HTR-8/SVneo (cell line): ENCODE measurements at places on chromosomes 6 and 20.

- DNase-seq, result no peak
Measured at GRCh38 chr6:139418481-139419132, 44.2 kb upstream of the CITED2 start.

DNA sequence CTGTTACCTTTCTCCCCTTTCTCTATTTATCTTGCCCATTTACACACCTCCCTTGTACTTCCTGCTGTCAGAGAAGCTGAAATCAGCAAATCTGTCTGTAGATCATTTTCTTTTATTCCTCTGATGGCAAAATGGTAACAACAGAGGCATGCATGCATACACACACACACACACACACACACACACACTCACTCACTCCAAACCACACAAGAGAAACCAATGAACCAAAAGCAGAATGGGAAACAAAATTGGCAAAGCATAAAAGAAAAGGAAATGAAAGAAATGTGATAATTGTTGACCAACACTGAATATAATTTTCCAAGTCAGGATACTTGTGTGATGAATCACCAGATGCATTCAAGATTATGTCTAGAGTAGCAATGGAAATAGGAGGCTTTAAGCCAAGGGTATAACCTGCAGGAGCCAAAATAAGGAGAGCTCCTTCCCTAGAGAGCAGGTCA is 172.4 kb downstream of the PLCB4 start:
- peak; percentile 27 for DNase-seq

- no peak for DNase-seq
Measured at GRCh38 chr6:53518862-53519261, 26.0 kb downstream of the GCLC start.

DNA sequence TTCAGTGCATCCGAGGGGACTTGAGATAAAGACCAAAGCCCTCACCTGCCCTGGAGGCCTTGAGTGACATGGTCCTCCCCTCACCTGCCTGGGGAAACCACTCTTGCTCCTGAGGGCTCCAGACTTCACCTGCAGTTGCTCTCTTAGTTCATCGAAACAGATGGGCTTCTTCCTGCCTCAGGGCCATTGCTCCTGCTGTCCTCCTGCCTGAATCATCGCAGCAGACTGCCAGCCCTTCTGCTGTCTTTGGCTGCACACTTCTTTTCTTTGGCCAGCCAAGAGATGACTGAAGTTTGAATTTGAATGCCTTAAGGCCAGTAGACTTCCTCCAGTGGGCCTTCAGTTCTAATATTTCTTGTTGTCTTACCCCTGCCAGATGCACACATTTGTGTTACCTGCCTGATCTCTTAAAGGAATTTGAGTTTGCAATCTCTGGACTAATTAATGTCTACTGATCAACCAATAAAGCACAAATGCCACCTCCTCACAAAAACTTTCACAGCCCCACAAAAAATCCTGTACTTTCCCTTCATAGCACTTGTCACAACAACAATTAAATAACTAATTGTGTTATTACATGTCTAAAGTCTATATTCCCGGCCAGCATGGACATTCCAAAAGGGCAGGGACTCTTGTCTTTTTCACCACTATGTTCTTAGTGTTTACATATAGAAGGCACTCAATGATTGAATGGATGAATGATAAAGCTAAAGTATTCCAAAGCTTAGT is 56.7 kb upstream of the SGK1 start:
- no peak for DNase-seq

DNA sequence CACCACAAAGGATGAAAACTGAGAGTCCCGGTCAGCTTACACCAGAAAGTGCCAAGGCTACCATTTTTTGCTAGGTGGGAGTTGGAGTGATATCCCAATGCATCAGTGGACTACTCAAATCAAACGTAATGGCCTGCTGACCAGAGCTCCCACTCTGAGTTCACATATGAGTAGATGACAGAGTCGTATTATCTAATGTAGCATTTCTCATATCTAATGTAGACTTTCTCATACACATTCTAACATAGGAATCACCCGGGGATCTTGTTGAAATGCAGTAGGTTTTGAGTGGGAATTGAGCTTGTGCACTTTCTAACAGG is 38.4 kb upstream of the FUCA2 start:
- DNase-seq, result no peak

GRCh38 chr20:34363465-34364222 is 571 bp downstream of the ITCH start:
- DNase-seq, result peak; percentile 24

- DNase-seq, result no peak
Measured at GRCh38 chr6:11938285-11938890, 73.7 kb upstream of the HIVEP1 start.

DNA sequence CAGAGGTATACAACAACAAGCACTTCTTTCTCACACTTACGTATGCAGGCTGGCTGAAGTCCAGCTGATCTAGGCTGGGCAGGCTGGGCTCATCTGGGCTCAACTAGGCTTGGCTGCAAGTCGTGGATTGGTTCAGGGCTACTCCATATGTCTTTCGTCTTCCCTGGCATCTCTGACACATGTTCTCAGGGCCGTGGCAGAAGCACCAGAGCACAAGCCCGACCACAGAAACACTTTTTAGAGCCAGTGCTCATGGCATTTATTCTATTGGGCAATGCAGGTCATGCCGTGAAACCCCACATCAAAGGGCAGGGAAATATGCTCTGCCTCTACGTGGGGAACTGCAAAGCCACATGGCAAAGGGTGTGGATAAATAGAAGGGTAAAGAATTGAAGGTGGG is 93.8 kb downstream of the RIN2 start:
- no peak for DNase-seq

DNA sequence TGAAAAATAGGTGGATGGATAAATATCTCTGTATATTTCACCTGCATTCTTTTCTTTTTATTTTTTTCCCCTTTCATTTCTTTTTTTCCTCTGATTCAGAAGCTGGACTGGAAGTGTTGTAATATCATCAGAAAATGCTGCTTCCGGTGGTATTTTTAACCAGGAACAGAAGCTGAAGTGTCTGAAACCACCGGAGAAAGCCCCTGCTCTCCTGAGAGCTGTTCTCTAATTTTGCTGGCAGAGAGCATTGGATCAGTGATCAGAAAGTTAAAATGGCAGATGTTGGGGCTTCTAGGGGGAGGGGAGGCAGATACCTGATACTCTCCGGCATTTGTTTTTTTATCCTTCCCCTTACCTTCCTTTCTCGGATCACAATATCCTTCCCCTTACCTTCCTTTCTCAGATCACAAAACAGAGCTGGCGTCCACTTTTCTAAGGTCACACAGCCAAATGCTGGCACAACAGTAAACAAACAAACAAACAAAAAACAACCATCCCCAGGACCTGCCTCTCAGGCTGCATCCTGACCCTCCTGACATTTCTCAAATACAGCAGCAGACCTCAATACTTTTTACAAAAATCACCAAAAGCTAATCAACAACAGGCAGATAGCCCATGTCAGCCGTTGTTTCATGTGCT is 143.2 kb upstream of the ZNF217 start:
- no peak for DNase-seq

DNA sequence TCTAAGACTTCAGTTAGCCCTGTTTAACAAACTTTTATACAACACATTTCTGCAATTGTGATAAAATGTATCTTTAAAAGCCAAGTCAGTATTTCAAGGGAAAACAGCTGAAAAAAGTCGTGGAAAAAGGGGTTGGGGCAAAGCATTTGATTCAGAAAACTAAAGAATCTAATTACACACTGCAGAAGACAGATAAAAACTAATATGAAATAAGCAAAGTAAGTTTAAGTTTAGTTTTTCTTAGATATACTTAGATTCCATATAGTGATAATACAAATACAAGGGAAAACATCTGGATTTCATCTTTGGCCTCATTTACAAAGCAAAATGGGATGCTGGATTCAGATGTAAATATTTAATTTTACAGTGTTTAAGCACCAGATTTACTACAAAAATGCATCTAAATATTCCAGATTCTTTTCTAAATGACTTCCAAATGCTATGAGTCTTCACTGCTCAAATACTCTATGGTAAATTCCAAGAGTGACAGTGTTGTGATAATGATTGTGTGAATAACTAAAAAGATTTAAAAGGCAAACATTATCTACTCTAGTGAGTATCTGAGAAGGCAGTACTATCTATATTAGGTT is 1.5 kb upstream of the ADNP start:
- DNase-seq, result no peak

DNA sequence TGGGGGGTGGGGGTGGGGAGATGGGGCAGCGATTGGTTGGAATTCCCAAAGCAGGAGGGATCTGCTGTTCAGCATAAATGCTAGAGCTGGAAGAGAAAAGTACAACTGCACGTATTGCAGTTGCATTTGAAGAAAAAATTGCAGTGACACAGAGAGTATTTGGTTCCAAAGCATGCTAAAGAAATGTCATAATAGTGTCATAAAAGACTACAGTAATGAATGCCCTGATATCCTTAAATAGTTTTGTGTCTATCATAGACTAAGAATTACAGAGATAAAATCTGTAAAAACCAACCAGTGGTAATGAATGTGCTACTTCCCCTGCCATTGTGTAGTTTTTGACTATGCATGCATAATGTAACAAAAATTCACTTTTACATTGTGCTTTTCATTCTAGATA is 693.6 kb upstream of the SLC35B3 start:
- DNase-seq, result no peak

GRCh38 chr6:82111818-82112217 is 135.7 kb downstream of the IBTK start:
- DNase-seq, result no peak

DNA sequence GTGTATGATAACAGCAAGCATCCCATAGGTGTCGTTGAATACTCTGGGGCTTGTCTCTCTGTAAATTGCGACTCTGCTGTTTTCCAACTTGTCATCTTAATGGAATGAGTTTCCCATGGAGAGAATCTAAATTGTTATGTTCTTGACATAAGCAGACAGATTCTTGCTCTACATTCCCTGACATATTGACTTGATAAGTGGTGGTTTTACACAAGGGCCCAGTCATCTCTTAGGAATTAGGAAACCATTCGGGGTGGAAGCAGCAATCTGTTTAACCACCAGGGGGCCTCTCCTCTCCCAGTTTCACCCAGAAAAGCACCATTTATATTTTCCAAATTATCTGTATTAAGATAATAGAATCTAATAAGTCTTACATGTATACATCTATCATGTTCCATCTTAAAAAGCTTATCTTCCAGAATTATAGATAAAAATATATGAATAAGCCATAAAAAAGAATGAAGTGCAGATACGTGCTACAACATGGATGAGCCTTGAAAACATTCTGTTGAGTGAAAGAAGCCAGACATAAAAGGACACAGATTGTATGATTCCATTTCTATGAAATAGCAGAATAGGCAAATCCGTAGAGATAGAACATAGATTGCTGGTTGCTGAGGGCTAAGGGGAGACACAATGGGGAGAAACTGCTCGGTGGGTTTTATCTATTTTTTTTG is 23.1 kb upstream of the MROH8 start:
- DNase-seq, result peak; percentile 97

DNA sequence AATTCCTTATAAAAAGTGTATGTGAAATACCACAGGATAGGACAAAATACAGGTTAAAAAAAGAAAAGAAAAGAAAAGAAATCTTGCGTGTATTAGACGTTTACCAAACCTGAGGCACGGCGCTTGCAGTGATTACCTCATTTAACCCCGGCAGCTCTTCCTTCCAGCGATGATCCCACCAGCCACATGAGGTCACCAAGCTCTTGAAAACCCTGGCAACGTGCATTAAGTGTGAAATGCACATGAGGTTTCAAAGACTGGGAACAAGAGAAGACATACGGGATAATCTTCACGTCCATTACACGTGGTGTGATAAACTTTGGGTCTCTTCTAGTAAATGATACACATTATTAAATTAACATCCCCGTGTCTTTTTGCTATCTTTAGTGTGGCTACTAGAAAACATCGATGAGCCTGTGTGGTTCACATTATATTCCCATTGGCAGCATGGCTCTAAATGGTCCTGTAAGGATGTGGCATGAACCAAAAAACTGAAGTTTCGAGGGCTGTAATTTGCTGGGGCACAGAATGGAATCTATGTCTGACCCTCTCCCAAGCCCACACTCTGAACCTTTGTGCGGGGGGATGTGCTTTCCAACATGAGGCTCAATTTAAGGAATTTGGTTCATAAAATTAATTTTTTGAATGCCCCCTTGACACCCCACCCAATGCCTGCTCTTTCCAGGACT is 59.2 kb upstream of the THBS2 start:
- no peak for DNase-seq

DNA sequence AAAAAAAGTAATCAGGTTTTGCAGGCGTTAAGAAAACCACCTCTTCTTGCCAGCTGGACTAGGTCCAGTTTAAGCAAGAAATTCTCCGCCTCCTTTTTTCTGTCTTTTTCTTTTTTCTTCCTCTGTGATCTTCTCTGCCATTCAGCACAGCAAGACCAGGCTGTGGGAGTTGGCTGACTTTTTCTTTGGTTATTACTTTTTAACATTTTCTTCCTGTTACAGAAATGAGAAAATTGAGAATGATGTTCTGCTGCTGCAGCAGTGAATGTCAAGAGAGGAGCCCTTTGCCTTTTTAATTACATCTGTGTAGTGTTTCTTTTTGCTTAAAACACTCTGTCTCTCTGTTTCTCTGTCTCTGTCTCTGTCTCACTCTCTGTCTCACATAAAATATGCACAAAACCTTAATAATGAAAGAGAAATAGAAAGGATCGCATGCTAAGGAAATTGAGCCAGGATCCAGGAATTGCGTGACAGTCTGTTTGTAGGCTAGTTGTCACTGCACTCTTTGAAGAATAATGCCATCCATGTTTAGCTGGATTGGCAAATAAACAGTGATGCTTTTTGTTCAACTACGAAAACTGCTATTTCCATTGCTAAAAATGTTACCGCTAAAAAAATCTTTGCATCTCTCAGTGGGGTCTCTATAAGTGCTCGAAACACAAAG is 103.2 kb upstream of the SUPT3H start:
- DNase-seq, result no peak

GRCh38 chr20:31606804-31607639 is 1.9 kb downstream of the ID1 start:
- DNase-seq, result no peak

- no peak for DNase-seq
Measured at GRCh38 chr20:4603724-4604123, 118.0 kb upstream of the PRND start.

DNA sequence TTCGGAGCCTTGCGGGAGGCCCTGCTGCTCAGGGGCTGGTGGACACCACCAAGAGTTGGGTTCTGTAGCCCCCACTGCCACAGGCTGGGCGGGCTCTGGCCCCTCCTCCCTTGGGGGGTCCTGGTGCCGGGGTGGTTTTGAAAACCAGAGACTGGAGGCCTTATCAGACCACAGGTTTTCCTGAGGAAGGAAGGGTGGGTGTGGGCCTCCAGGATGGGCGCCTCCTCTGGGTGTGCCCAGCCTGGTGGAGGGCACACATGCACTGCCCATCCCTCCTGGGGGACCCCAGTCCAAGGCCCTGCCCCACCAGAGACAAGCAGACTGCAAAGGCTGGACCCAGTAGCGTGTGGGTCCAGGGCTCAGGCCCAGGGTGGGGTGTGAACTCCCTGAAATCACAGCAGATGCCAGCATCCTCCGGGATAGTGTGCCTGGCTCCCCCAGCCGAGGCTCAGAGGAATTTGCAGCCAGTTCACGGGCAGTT is 13.5 kb upstream of the ZBTB46 start:
- DNase-seq, result no peak

GRCh38 chr6:37021356-37022129 is 16.1 kb downstream of the FGD2 start:
- peak; percentile 41 for DNase-seq

- no peak for DNase-seq
Measured at GRCh38 chr6:4396044-4396443, 260.7 kb upstream of the ECI2 start.
